NCI-H82 (cell line): ENCODE measurements at places on chromosomes 1 and 21.

DNA sequence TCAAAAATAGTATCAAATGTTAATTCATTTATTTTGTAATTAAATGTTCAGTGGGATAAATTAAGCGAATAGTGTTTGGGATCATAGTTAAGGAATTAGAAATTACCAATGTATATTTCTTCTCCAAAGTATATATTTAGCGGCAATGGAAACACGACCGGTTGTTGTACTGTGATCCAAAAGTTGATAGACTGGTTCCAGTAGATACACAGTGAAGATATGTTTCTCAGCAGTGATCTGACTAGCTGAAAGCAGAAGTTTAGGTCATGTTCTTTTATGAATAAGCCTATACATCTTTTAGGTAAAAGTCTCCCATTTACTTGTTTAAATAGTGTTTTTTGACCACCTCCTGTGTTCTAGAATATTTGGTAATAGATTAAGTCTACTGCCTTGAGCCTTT lies 8.8 kb downstream of the USP16 start:
- no peak for DNase-seq

GRCh38 chr1:116886291-116886878 lies 23.3 kb upstream of the PTGFRN start:
- DNase-seq, result no peak

DNA sequence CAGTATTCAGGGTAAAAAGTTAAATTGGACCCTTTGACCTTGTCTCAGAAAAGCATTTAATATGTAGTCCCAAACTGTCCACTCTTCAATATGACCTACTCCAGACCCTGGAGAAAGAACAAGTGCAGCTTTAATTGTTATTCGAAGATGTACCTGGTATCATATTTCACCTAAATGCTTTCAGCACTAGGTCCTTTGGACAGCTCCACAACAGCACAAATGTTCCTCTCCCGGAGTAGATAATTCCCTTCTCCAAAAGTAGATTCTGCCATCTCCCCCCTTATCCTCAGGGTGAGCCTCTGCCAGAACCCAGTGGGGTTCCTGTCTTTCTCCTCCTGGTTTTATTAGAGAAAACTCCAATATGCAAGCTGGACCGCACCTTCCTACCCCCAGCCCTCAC lies 104.5 kb upstream of the AJAP1 start:
- DNase-seq, result no peak

GRCh38 chr1:241611063-241611462 lies 29.1 kb downstream of the CHML start:
- DNase-seq, result peak; percentile 86

DNA sequence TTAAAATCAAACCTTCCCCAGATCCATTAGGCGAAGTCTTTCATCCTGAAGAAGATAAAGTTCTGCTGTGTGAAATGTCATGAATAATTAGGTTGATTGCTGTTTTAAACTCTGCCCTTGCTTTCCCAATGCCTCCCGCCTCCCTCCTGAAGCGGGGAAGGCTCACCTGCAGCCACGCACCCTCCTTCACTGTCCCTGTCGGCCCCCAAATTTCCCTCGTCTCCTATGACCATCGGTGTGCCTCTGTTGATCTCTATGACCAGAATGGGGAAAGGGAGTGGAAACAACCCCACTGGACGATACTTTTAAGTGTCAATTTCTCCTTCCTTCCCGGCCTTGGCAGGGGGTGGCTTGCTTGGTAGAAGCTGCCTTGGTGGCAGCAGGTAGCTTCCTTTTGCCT lies 35.1 kb downstream of the LHX4 start:
- DNase-seq, result no peak

GRCh38 chr1:214833178-214833756 lies 230.3 kb downstream of the CENPF start:
- DNase-seq, result no peak

- DNase-seq, result no peak
Measured at GRCh38 chr1:175902281-175902680, 158.9 kb upstream of the TNR start.

- DNase-seq, result peak; percentile 69
Measured at GRCh38 chr1:101474039-101474665, 237.3 kb downstream of the S1PR1 start.

- DNase-seq, result no peak
Measured at GRCh38 chr21:23480591-23481270, 2126.6 kb downstream of the MRPL39 start.

DNA sequence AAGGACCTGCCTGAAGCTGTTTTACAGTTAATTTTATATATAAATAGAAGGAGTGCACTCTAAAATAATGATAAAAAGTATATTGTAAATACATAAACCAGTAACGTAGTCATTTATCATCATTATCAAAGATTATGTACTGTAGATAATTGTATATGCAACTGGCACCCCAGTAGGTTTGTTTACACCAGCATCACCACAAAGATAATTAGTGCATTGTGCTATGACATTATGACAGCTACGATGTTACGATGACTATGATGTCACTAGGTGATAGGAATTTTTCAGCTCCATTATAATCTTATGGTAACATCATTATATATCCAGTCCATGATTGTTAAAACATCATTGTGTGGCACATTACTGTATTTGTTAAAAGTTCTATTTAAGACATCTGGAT lies 185.2 kb downstream of the LBR start:
- DNase-seq, result no peak
